ENCODE measurements at places on chromosomes 3 and 15.
A peak's percentile ranks its signal among the peaks of the same experiment; 100 is the strongest.

- no peak for DNase-seq
Observed at GRCh38 chr15:35061161-35061824, 23.8 kb downstream of the NANOGP8 start.

GRCh38 chr15:75903331-75904239 lies at the start of gene FBXO22:
Gene FBXO22 (plus strand): TSS chr15:75903878. CDS start chr15:75903964, 86 bp downstream.
- peak; percentile 88 for DNase-seq

GRCh38 chr15:67358812-67359211 lies 104.2 kb downstream of the IQCH start:
- no peak for DNase-seq

DNA sequence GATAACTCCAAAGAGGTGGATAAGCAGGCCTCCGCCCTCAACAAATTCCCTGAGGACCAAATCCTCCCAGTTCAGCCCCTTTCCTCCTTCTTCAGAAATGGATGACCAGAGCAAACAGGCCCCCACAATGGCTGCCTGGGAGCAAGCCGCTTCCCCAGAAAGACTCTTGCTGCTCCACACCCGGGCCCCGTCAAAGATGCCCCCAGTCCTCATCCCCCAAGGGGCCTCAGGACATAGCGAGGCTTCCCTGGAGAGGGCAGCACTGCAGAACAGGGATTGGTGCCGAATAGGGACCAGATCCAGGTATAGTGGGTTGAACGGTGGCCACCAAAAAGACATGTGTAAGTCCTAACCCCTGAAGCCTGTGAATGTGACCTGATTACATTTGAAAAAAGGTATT lies 502.3 kb downstream of the SHQ1 start:
- DNase-seq: no peak

Data from RWPE1 (cell line).